ENCODE measurements at places on chromosomes 11 and 22.
A peak's percentile ranks its signal among the peaks of the same experiment; 100 is the strongest.

DNA sequence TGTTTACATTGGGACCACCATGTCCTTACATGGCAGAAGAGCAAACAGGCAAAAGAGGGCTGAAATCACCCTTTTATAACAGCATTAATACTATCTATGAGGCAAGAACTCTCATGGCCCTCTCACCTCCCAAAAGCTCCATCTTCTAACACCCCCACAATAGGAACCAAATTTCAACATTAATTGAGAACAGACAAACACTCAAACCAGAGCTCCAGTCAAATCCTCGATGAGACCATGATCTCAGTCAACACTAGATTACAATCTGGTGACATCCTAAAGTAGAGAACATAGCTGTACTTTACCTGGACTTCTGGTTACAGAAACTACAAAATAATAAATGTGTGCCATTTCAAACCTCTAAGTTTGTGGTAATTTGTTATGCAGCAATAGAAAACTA, 25.1 kb downstream of the OR2AG2 start:
- no peak for DNase-seq

- no peak for DNase-seq
Observed at GRCh38 chr11:26950260-26950719, 43.6 kb upstream of the FIBIN start.

DNA sequence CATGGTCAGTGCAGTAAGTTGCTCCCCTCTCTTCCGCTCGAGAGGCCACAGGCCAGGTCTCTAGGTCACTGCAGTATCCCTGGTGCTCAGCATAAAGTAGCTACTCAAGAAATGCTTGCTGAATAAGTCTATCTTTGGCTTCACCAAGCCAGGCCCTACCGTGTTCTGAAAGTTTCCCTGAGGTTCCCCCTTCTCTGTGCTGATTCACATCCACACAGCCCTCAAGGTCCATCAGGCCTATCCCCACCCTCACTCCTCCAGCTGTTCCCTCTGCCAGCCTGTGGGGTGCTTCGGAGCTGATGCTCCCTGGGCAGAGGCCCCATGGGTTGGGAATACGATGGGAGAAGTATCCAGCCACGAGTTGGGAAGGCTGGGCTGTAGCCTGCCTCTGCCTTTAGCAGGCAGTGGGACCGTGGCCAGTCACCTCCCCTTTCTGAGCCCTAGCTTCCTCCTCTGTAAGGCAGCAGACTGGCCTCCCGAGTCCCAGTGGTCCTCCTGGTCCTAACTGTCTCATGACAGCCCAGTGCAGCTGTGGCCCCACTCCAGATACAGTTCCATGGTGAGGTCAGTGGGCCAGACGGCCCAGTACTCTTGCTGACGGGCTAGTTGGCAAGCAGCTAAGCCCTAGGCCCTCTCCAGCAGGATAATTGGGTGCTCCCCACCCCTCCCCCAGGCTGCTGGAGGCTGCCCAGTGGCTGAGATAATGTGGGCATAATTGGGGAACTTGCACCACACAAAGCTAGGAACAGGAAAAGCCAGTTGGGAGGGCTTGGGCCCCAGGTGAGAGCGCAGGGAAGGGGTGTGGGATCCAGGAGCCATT, 48.2 kb downstream of the NECTIN1 start:
- no peak for DNase-seq

DNA sequence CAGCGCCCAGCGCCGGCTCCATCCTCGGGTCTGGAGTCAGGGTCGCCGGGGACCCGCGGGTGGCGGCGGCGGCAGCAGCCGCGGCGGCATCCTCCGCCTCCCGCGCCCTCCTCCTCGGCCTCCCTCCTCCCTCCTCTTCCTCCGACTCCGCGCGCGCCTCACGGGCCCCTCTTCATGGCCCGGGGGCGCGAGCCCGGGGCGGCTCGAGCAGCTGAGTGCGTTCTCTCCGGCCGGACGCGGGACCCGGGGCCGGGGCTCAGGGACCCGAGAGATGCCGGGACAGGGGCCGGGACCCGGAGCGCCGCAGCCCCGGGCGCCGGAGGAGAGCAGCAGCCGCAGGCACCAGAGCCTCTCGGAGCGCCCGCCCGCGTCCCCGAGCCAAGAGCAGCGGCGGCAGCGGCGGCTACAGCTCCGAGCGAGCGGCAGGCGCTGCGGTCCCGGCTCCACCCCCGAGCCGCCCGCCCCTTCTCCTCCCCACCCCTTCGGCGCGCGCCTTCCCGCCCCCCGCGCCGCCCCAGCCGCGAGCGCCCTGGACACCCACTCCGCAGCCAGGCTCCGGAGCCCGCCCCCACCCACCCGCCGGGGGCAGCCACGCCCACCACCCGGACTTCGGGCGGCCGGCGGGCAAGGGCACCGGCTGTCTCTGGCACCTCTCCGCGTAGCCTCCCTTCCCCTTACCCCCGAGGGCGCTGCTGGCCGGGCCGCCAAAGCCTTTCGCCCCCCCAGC, at the start of gene CHST1:
TSS of gene CHST1 (minus strand) at position 417 of the 727 bp plus-strand sequence. CDS start 14,699 bp downstream, outside the sequence.
- no peak for DNase-seq

- no peak for DNase-seq
Observed at GRCh38 chr22:43273902-43274484, 69.2 kb downstream of the SCUBE1 start.

DNA sequence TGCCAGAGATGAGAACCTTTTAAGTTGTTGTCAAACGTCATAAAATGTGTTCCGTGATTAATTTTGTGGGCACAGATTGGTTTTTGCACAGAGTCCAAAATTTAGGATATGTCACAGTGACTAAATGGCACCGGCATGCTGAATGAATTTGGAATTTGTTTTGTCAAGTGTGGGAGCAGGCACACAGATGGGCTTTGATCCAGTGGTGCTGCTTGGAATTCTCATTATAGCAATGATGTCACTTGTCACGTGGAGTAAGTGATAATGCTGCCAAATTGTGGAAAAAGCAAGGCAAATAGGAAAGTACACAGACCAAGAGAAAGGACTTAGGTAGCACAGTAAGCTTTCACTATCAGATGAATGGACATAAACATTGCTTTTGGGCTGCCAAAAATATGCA, 8.0 kb upstream of the LIN7C start:
- no peak for DNase-seq

DNA sequence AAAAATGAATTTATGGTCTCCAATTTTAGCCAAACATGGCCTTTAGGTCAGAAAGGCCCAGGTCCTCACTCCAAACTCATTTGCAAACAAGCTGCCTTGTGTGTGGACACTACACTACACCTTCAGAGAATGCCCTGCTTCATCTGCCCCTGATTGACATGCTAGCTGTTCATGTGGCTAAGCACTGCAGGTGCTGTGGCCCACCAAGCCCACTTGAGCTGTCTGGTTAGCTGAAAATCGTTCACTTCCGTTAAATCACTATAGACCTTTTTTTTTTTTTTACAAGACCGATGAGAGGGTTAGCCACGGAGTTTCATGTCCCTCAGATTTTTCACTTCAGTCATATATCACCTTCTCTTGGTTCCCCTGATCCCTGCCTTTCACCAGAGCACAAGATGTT, 39.3 kb downstream of the NF2 start:
- no peak for DNase-seq

GRCh38 chr11:118436639-118437207, 431 bp downstream of the KMT2A start:
- DNase-seq: no peak

- DNase-seq: no peak
Observed at GRCh38 chr11:89667001-89667400, 43.1 kb upstream of the TRIM77 start.

- DNase-seq: no peak
Observed at GRCh38 chr22:22720724-22721261, 76.4 kb downstream of the GGTLC2 start.

- DNase-seq: no peak
Observed at GRCh38 chr22:43897751-43898261, 6.0 kb upstream of the PNPLA5 start.

GRCh38 chr22:25067851-25068421, 115.4 kb downstream of the KIAA1671 start:
- DNase-seq: no peak

GRCh38 chr11:44880511-44880910, 70.2 kb downstream of the TP53I11 start:
- no peak for DNase-seq

GRCh38 chr22:40855071-40855978, 1.1 kb downstream of the ST13 start:
- no peak for DNase-seq

DNA sequence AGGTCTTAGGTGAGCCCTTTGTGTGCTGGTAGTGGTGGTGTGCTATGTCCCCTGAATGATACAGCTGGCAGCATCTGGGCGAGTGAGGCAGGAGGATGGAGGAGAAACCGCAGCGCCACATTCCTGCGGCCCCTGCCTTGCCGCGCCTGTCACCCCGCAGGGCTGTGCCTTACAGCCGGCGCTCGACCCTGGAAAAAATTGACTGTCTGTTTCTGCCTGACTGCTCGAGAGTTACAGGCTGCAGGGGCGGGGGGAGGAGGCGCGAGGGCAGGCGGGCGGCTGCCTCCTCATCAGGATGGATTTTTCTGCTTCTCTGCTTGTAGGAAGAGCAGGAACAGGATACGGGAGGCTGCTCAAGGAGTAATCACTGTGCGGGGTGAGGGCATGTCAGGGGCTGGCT, 443.4 kb downstream of the MIAT start:
- DNase-seq: peak; percentile 47

DNA sequence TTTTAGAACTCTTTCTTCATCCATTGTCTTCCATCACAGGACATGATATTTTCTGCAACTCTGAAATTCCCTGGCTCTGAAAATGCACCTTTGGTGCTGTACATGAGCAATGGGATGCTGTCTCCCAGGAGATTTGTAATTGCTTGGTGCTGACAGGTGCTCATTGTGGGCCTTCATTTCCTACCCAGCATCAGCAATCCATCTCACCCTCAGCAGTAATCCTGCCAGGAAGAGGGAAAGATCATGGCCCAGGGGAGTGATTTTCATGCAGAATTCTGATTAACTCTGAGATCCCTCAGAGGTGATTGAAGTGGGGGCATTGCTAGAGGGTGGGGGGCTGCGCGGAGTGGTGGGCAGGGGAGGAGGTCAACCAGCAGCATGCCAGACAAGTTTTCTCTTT, 651.7 kb downstream of the NELL1 start:
- DNase-seq: no peak

GRCh38 chr11:20670932-20671403, 1.6 kb downstream of the NELL1 start:
- DNase-seq: no peak

DNA sequence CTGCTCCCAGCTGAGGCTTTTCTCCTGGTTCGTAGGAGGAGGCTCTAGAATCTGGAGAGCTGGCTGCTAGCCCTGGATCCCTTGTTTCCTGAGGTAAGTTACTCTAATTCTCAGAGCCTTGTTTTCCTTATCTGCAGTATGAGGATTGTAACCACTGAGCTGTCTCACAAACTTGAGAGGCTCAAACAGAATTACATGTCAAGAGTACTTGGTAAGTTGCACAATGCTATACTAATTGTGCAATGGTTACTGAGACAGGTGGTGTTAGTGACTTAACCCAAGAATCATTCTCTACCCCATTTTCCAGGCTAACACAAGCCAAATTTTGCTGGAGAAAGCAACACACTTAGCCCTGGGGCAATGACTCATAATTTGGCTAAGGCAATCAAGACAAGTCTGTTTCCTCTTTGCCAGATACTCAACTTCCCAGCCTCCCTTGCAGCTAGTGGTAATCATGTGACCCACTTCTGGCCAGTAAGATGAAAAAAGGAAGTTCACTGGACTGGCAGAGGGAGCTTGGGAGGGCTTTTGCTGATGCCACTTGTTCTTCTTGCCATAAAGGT, 348.0 kb downstream of the TENM4 start:
- DNase-seq: no peak

DNA sequence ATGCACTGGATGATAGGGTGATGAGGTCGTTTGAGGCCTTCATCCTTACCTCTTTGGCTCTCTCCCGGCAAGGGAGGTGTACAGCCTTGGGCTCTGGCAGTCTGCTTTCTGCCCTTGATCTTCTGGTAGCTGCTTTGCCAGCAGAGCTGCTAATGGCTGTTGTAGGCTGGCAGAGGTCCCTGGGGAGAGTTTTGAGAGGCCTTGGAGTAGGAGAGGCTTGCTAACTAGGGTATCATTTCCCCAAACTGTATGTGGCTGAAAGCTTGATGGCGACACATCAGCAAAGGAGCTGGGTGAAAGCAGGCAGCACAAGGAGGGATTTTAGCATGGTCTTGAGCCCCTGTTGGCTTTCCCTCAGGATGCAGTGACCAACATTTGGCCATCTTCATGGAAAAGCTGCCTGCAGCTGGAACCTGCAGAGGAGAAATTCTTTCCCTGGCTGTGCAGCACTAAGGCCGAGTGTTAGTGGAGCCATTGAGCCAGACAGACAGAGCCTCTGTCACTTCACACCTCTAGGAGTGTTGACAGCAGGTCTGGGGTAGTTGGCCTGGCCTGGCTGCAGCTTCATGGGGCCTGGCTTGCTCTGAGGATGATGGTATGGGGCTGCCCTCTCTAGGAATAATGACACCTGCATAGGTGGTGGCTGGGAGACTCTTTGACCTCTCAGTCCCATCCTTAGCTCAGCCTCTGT, 3.5 kb upstream of the AMPD3 start:
- DNase-seq: no peak

DNA sequence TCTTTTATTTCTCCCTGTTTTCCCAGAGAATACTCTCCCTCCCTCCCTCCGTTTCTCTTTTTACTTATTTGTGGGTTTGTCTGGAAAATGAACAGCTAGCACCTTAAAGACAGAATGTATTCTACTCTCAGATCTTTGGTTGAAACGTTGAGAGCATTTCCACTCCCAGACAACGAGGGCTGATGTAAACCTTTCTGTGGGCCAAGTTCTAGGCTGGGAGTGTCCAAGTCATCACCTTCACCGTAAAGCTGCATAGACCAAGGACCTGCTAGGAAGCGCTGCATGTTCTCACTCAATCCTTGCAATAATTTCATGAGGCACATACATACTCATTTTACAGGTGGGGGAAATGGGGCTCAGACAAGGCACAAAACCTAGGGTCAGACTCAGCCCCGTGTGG, 32.4 kb downstream of the MYH9 start:
- DNase-seq: no peak

DNA sequence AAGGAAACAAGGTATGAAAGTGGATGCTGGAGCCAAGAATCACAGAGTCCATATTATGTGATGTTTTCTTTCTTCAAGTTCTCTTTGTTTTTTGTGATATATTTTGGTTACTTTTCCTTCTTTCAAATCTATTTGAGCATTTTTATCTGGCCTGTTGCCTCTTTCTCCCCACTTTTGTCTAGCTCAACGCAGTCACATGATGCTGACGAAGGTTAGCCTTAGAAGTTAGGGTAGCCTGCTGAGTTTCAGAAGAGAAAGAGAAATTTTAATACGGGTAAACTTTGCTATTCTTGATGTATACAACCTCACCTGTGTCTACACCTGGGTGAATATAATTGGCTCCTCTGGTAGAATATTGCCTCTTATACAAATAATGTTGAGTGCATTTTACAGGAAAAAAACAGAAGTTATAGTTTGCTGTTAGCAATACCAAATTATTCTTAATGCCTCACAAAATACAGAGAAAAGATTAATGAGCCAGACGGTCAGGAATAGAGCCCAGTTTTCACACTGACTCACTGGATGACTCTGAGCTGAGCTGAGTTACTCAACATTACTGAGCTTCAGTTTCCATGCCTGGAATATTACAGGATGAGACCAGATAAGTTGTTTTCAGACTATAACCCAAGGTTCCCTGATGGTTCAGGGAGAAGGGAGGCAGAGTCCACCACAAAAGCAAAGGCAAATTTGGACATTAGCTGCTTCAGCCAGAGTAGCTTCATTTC, 161.6 kb upstream of the BDNF start:
- no peak for DNase-seq

GRCh38 chr11:34647131-34647530, 26.2 kb downstream of the EHF start:
- no peak for DNase-seq

GRCh38 chr22:49521787-49522224, 305.9 kb downstream of the BRD1 start:
- no peak for DNase-seq

GRCh38 chr11:35144806-35145205, 5.8 kb downstream of the CD44 start:
- DNase-seq: no peak

All from right renal cortex interstitium (tissue), 3 donors.